Stimulated activated CD4-positive, alpha-beta T cell treated with anti-CD3 and anti-CD28 coated beads, Interleukin-1b, Interleukin-23, amount 100 ng/mL, for 1 hour (primary cell): ENCODE measurements at places on chromosomes 6 and 20.

- DNase-seq = no peak
These were observed 11.3 kb downstream of the SLC17A5 start for GRCh38 chr6:73642530-73642929.

GRCh38 chr6:70028246-70028645 is 161.9 kb downstream of the COL19A1 start:
- no peak for DNase-seq

DNA sequence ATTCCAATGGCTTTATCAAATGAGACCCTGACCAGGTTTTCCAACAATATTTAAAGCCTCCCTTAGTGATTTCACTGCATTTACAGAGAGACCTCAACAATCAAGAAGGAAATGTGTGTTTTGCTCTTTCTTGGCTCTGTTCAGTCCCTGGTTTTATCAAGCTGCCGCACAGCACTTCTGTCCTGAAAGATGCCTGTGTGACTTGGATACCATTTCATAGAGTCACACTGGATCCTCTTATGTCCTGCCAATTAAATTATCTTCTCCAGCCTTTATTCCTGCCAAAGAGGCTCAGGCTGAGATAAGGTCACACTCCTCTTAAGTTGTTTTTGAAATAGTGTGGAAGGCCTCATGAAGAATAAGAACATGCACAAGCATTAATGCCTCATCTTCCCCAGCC is 197.0 kb upstream of the RNF217 start:
- DNase-seq = no peak

GRCh38 chr6:88704980-88705379 is 258.4 kb downstream of the RNGTT start:
- no peak for DNase-seq

DNA sequence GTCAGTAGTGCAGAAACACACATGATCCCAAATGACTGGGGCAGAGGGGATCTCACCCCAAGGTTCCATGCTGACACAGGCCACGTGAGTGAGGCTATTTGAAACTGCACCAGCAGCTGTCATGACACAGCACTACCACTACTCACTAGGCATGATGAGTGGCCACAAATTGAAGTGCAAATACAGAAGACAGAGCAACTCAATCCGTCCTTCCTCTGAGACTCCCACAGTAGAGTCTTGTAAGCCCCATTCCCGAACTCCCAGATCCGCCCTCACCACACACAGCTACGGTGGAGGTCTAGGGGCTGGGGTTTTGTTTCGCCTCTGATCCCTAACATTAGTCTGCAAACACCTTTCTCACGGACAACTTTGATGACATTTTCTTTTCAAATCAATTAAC is 113.3 kb upstream of the NUP153 start:
- no peak for DNase-seq

DNA sequence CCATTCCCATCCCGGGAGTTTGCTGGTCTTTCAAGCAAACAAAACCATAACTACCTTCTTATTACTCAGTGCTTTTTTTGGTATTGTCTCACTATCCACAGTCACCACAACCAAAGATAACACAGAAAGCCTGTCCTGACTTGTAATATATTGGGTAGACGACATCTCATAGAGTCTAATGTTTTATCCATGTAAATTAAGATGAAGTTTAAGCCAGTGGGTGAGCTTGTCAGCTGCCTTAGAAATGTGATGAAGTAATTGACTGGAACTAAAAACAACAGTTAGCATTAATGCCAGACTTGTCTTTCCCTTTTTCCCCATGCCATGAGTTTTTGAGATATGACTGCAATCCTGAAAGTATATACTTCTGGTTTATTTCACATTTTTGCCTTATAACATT is 282.7 kb upstream of the PRDM1 start:
- no peak for DNase-seq

DNA sequence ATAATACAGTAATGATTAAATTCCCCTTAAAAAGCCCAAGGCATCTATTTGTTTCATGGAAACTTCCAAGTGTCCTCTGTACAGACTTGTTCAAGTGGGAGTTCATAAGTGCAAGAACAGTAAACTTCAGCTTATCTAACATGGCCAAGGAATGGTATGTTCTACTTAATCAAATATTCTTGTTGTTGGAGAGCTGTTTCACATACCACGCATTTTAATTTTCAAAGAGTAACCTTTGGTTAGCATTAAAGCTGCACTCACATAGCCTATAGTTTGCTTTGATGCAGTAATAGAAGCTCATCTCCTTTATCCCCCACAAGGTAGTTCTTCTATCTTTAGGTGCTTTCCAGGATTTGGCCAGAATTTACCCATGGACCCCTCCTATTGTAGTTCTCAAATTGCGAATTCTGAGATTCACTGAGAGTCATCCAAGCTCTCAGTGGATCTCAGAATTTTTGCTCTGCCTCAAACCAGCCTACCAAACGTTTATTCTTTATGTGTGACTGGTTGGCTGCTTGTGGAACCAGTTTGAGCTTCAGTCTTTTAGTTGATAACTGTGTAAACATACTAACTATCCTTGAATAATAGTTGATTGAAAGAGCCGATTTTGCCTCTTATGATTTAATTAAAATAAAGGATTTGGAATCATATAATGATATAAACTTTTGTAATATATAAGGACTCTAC is 668.0 kb upstream of the FLRT3 start:
- DNase-seq = no peak

DNA sequence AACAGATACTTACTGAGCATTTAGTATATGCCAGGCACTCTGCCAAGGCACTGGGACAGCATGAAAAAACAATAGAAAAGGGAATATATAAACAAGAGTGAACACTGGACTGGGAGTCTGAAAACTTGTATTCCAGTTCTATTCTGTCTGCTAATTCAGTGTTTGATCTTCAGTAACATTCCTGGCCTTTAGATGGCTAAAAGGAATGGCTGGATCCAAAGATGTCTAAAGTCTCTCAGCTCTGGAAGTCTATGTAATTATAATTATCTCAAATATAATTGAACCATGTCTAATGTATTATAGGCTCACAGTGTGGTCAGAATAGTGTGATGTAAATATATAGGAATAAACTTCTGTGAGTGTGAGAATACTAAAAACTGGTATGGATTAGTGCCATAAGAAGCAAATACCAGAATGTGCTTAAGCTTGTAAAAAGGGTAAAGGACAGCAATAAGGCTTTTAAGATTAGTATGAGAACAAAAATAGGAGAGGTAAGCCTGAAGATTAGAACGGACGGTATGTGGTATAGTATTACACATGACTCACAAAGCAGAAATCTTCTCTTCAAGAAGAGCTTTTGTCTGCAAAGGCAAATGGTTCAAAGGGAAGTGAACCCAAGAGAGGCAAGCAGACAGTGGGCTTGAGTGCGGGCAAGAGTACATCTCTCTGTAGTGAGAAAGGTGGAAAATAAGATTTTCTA is 68.5 kb downstream of the TMEM200A start:
- no peak for DNase-seq

DNA sequence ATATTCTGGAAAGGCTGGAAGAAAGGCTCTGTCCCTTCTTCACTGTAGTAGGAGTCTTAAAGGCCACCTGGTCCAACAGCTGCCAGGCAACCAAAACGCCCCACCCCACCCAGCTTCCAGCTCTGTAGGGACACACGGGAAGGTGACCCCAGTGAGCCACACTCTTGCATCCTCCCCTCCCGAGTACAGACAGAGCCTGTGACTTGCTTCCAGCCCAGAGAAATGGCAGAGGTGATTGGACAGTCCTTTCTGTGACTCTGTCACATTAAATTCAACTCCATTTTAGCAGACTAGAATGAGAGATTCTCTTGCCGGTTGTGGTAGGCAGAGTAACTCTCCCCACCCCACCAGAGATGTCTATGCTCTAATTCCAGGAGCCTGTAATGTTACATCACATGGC is 226.2 kb upstream of the ARID1B start:
- DNase-seq = no peak

GRCh38 chr6:38542031-38542430 is 97.7 kb downstream of the BTBD9 start:
- DNase-seq = no peak

- no peak for DNase-seq
These were observed 32.6 kb downstream of the TFAP2B start for GRCh38 chr6:50851049-50851845.

DNA sequence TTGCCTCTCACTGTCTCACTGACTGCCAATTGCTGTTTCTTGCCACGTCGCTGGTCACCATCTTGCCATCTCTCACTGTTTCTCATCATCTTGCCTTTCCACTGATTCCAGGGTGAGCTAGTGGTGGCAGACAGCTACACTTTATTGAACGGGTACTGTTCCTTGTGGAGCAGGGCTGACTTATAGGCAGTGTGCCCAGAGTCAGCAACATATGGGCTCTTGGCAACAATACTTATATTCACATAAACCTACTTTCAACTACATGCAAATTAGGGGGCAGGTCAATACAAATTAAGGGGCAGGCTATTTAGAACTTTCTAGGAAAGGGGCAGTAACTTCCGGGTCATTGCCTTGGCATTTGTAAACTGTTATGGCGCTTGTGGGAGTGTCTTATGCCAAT is 186.2 kb upstream of the SYNDIG1 start:
- DNase-seq = no peak

- DNase-seq = no peak
These were observed 1129.5 kb downstream of the EPHA7 start for GRCh38 chr6:92289831-92290230.

- DNase-seq = no peak
These were observed 3.6 kb upstream of the MDFI start for GRCh38 chr6:41634657-41635056.

DNA sequence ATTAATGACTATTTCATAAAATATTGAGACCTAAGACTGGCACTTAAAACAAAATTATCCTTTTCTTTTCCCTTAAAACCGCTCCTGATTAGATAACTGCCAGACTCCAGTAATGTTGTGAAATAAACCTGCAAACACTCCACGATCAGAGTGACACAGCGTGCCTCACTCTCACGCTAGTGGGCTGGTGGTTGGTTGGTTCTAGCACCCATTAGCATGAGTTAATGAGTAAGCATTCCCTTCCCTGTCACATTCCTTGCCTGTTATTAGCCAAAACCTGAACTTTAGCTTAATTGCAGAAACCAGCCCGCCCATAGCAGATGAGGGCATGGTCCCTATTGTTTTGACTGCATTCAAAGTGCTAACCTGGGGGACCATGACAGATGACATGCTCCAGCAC is 193.4 kb downstream of the CD83 start:
- no peak for DNase-seq

- DNase-seq = no peak
These were observed 273.7 kb downstream of the PTPRK start for GRCh38 chr6:128246472-128247260.

- DNase-seq = no peak
These were observed 30.5 kb downstream of the NEDD9 start for GRCh38 chr6:11201772-11202512.

GRCh38 chr6:3144571-3144970 is 12.8 kb downstream of the TUBB2A start:
- DNase-seq = no peak

GRCh38 chr6:55594442-55594841 is 15.4 kb upstream of the HMGCLL1 start:
- DNase-seq = no peak

DNA sequence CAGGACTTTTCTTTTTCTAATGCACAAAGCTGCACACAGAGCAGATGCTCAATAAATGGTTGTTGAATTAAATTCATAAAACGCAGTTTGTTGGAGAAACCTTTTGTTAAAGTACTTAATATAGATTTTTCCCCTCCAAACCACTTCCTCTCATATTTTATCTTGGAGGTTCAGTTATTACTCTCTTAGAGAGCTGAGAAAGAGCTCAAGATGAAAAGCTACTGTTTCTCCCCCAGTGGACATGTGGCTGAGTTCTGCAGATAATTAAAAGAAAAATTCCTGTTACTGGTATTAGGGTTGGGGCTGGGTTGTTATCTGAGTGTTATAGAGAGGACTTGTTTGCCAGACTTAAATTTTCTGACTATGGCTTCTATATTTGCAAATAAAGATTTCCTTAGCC is 294.0 kb downstream of the TBC1D7 start:
- no peak for DNase-seq

- no peak for DNase-seq
These were observed 189.0 kb upstream of the FOXA2 start for GRCh38 chr20:22773344-22773743.

DNA sequence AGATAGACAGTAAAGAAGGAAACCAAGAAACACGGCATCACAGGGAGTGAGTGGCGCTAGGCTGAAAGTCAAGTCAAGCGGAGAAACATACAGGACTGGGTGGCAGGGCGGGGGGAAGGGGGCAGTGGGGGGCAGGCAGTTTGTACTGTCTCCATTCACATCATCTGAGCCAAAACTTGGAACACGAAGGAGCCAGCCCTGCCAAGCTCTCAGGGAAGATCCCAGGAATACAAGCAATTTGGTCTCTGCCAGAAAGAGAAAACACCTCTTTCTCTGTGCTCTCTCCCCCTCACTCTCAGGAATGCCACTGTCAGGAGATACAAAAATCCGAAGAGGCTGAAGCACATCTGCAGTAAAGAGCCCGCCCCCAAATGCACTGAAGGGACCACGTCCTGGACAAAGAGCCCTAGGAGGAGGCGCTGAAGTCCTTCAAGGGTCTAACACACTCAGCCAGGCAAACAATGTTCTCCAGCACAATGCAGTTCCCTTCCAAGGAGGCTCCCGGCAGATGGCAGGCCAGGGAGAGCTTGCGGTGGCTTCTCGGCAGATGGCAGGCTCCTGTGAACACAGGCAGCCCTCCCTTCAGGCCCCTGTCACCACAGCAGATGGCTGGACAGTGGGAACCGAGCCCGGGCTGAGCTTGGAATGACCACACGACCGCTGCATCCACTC is 90.0 kb downstream of the ATP9A start:
- DNase-seq = no peak

GRCh38 chr20:25544311-25544710 is 41.0 kb downstream of the NINL start:
- no peak for DNase-seq

- no peak for DNase-seq
These were observed 5.9 kb downstream of the NHSL1 start for GRCh38 chr6:138493413-138493812.

GRCh38 chr6:9399916-9400315 is 964.6 kb upstream of the SLC35B3 start:
- DNase-seq = no peak

- no peak for DNase-seq
These were observed 208.0 kb downstream of the ARHGAP18 start for GRCh38 chr6:129501740-129502660.

GRCh38 chr6:41713159-41713649 is 22.2 kb downstream of the TFEB start:
- DNase-seq = no peak
